ENCODE measurements at places on chromosomes 4 and X.

- no peak for DNase-seq
These were observed 27.4 kb downstream of the LEF1 start for GRCh38 chr4:108141213-108141950.

DNA sequence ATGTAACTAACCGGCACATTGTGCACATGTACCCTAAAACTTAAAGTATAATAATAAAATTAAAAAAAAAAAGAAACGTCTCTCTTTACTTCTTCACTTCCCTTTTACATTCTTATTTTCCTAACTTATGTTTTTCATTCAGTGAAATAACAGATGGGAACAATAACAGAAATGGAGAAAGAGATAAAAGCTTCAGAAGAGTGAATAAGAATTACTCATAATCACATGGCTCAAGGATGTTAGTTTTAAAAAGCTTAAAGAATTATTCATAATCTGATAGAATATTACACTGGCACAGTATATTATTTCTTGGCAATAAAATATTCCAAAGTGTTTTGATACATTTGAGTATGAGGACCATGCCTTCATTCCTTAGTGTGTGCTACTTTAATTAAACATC is 175.6 kb downstream of the COL25A1 start:
- DNase-seq: no peak

DNA sequence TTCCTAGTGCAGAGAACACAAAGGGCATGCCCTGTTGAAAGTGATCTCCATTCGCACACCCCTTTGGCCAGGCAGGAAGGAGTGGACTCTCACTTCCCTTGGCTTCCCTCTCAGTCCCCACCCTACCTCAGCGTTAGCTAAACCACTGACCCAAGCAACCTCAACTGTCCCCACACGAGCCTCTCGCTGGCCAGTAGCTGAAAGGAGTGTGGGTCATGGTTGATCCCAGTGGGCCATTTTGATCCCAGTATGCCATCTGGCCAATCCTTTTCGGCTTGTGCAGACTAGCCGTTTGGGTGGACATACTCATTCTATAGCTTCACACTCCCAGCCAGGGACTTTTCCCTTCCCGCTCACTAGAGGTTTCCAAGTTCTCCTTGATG is 24.4 kb upstream of the BCORL1 start:
- no peak for DNase-seq

DNA sequence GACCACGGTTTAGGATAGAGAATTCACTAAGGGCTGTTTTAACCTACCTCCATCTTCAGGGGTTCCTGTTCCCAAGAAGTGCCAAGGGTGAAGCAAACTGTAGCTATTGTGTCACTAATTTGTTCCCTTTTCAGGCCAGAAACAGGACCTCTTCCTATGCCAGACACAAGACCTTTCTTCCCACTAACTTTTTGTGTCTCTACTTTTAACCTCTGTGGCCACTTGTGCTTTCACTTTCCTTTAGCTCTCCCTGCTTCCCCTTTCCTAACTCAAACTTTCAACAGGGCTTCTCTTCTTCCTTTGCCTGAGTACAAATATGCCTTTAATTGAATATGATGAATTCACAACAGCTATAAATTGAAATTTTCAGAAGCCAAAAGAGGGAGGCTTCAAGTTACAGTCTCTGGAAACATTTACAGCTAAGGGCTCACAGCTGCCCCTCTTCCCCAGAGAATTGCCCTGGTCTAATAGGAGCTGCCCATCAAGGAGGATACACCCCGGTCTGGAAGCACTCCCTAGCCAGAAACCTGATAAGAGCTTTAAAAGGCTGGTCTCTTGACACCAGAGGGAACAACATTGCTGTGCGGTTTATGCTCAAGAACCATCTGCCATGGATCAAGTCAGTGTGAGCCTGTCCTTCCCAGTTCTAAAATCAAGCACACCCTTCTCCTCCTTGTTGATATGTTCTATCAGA is 61.7 kb upstream of the PLS3 start:
- no peak for DNase-seq

Data from hematopoietic multipotent progenitor cell treated with erythropoietin and hydrocortisone succinate and interleukin-3 and kit ligand, for 6 days (in vitro differentiated cells).